CD4-positive, alpha-beta T cell treated with Interferon alpha-2 for 1 hour (primary cell): ENCODE measurements at places on chromosomes 11 and 22.

- no peak for DNase-seq
Measured at GRCh38 chr11:127640561-127641451, 640.2 kb upstream of the KIRREL3 start.

GRCh38 chr22:41847300-41847699, 14.4 kb downstream of the SREBF2 start:
- DNase-seq = no peak

DNA sequence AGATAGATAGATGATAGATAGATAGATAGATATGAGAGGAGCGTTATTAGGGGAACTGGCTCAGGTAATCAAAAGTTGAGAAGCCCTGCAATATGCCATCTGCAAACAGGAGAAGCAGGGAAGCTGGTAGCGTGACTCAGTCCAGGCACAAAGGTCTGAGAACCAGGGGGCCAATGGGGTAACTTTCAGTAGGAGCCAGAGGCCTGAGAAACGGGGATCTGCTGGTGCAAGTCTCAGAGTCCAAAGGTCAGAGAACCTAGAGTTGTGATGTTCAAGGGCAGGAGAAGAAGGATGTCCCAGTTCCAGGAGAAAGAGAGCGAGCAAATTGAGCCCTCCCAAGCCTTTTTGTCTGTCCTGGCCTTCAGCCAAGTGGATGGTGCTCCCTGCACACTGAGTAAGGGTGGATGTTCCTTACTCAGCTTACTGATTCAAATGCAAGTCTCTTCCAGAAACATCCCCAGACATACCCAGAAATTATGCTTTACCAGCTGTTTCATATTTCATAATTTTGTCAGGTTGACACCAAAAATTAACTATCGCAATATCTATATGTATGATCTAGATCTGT, 87.8 kb upstream of the SLC22A12 start:
- DNase-seq = no peak

DNA sequence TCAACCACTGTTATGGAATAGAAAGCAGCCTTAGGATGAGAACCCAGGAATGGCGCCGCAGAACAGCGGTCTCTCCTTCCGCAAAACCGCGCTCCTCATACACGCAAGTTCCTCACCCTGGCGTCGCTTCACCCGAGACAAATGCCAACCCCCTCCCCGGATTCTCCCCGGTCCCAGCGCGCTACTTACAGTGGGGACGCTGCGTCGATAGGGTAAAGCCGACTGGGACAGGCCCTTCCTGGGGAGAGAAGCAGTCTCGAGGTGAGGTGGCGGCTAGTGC, 287 bp downstream of the RPS13 start:
- DNase-seq = no peak

DNA sequence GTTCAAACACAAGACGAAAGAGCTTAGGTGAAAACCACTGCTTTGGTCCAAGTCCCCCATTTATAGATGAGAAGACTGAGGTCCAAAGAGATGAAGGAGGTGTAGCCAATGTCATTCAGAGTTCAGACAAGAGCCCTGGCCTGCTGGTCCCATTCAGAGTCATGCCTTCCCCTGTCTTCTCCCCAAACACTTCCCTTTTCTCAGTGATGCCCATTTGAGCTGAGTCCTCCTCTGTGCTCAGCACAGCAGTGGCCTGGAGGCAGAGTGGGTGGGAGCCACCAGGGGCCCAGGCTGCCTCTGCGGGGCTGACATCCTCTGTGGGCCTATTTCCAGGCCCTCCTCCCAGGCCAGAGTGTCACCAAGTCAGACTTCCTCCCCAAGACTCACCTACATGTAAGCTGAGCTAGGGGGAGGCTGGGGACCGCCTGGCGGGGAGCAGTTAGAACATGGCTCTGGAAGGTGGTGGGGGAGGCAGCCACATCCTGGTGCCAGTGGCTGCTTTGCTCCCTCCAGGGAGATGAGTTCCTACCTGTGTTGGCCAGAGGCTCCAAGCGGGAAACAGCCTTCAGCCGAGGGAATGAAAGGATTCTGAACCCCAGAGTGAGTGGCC, 22.4 kb upstream of the LRRC10B start:
- no peak for DNase-seq

DNA sequence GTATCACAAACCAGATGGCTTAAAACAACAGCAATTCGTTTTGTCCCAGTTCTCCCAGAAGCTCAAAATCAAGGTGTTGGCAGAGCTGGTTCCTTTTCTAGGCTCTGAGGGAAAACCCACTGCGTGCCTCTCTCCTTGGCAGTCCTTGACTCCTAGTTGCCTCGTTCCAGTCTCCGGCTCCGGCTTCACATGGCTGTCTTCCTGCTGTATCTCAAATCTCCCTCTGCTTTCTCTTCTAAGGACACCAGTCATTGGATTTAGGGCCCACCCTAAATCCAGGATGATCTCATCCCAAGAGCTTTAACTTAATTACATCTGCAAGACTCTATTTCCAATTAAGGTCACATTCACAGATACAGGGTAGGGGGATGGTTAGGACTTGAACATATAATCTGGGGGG, 9.2 kb upstream of the NAA40 start:
- DNase-seq = no peak

DNA sequence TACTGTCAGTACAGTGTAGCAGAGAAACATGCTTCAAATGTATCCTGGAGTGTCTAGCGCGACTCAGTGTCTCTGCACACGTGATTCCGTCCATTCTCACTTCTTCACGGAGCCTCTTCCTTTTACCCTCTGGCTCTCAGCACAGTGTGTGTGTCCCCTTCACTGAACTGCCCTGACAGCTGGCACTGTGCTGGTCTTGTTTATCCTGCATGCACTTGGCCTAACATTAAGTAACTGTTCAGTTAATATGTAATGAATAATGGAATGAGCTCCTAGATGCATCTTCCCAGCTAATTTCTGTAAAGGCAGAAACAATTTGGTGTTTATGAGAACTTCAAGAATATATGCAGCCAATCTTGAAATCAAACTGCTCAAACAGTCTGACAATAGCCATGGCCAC, 44.4 kb downstream of the KMT5B start:
- DNase-seq = no peak

GRCh38 chr11:76660533-76661305, 9.8 kb downstream of the LRRC32 start:
- no peak for DNase-seq

- DNase-seq = no peak
Measured at GRCh38 chr11:33533386-33534052, 167.1 kb downstream of the C11orf91 start.
